Fibroblast of lung (primary cell): ENCODE measurements at places on chromosomes 7 and 10. TPM values are rescaled to one million over a fixed set of nuclear protein-coding genes. Genes with fewer than 3 reads are reported as not detected.

BLOC1S2 gene
- 59.1 and 88.8 TPM in 2 replicates for total RNA-seq

MOGAT3 gene
- total RNA-seq = not detected in 2 replicates

AKR1D1 gene
- total RNA-seq = not detected in 2 replicates

TMEM176A gene
- total RNA-seq = 14.2 and 61.1 TPM in 2 replicates

ACBD7 gene
- total RNA-seq = under 0.01 and 4.1 TPM in 2 replicates

HOXA9 gene
- under 0.01 TPM in 1 of 2 replicates, not detected in the other for total RNA-seq

GTF2IRD2 gene
- total RNA-seq = 5.6 and 8.2 TPM in 2 replicates

SPOCK2 gene
- 0.26 and 0.33 TPM in 2 replicates for total RNA-seq

PLXDC2 gene
- total RNA-seq = 5.1 and 12.3 TPM in 2 replicates

CHCHD2 gene
- total RNA-seq = 224 and 338 TPM in 2 replicates

TMEM229A gene
- not detected in 2 replicates for total RNA-seq

RAMP3 gene
- total RNA-seq = under 0.01 and 0.17 TPM in 2 replicates

PCLO gene
- total RNA-seq = 0.17 TPM in 1 of 2 replicates, not detected in the other

HHEX gene
- 3.1 and 3.5 TPM in 2 replicates for total RNA-seq

SPDYE2B gene
- total RNA-seq = not detected in 2 replicates

TECPR1 gene
- total RNA-seq = 24.9 and 39.0 TPM in 2 replicates

GIMAP7 gene
- not detected in 2 replicates for total RNA-seq

TMEM236 gene
- total RNA-seq = under 0.01 and 0.17 TPM in 2 replicates

SH2B2 gene
- 2.0 and 2.3 TPM in 2 replicates for total RNA-seq

SORBS1 gene
- 0.26 and 0.50 TPM in 2 replicates for total RNA-seq

ECHDC3 gene
- 16.2 and 17.7 TPM in 2 replicates for total RNA-seq

GARIN1A gene
- total RNA-seq = 0.51 and 1.5 TPM in 2 replicates

NPC1L1 gene
- total RNA-seq = under 0.01 TPM in 2 replicates

AKR1C8 gene
- total RNA-seq = not detected in 2 replicates

CFAP69 gene
- 6.2 and 7.1 TPM in 2 replicates for total RNA-seq

OAT gene
- 125 and 147 TPM in 2 replicates for total RNA-seq

BMPER gene
- 12.2 and 28.2 TPM in 2 replicates for total RNA-seq

GJD4 gene
- 0.17 TPM in 1 of 2 replicates, not detected in the other for total RNA-seq

PRKCQ gene
- total RNA-seq = under 0.01 and 0.26 TPM in 2 replicates

JCAD gene
- 25.9 and 27.1 TPM in 2 replicates for total RNA-seq

CALN1 gene
- not detected in 2 replicates for total RNA-seq

AKR1C3 gene
- total RNA-seq = 44.3 and 63.7 TPM in 2 replicates

UPK3BL2 gene
- 1.0 and 3.8 TPM in 2 replicates for total RNA-seq

NME8 gene
- not detected in 2 replicates for total RNA-seq

TAS2R60 gene
- total RNA-seq = not detected in 2 replicates

KAZALD1 gene
- total RNA-seq = 14.4 and 19.8 TPM in 2 replicates

RNLS gene
- total RNA-seq = 11.3 and 16.5 TPM in 2 replicates

CTAGE15 gene
- total RNA-seq = 0.17 and 0.26 TPM in 2 replicates

ZNF727 gene
- 1.5 and 6.4 TPM in 2 replicates for total RNA-seq

RFC2 gene
- 9.9 and 11.8 TPM in 2 replicates for total RNA-seq

NFE2L3 gene
- total RNA-seq = 5.4 and 9.1 TPM in 2 replicates

CADPS2 gene
- total RNA-seq = 32.2 and 40.8 TPM in 2 replicates

KIAA1549 gene
- 0.66 and 0.77 TPM in 2 replicates for total RNA-seq

CPED1 gene
- 84.0 and 196 TPM in 2 replicates for total RNA-seq

TAF5 gene
- total RNA-seq = 3.0 and 4.1 TPM in 2 replicates

TWIST1 gene
- 23.9 and 31.2 TPM in 2 replicates for total RNA-seq

GRM8 gene
- total RNA-seq = not detected in 2 replicates

HKDC1 gene
- 1.8 and 2.1 TPM in 2 replicates for total RNA-seq

FAM237B gene
- under 0.01 TPM in 1 of 2 replicates, not detected in the other for total RNA-seq
